Heart left ventricle (tissue), 16 donors: ENCODE measurements at places on chromosomes 5 and 9.

GRCh38 chr5:79590396-79590999, 21.7 kb upstream of the TENT2 start:
- no peak for DNase-seq

DNA sequence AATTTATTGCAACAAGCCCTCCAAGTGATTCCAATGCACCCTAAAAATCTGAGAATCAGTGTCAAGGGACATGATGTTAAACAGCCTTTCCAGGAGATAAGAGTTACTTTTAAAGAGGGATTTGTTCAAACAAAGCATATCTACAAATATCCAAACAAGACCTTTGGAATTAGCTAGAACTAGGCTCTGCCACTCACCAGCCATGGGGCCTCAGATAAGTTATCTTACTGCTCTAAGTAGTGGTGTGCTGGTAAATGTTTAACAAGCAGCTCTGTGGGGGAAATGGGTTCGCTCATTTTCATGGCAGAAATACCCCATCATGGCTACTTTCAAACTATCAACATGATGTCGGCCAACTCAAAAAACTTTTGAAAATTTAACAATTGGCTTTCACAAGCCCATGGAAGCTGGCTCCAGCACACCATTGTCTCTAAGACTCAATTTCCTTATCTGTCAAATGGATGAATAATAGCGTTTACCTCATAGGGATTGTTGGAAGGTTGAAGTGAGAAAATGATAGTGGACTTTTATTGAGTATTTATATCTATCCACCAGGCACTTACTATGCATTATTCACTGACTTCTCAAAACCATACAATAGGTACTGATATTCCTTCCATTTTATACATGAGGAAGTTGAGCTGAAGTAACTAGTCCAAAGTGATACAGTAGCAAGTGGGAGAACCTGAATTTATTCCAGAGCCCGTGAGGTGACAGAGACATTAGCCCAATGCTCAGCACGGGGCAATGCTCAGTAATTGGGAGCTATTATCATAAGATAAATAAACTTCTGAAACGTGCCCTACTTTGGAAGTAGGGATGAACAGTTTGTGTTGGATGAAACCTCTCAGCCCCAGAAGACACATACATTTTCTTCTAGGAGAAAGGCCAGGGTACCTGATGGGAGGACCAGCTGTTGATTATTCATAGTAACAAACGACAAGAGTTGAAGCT, 43.2 kb downstream of the SH3RF2 start:
- no peak for DNase-seq

GRCh38 chr5:43482490-43483297, 971 bp downstream of the TMEM267 start:
- DNase-seq, result no peak

GRCh38 chr5:129244478-129244877, 149.9 kb downstream of the ISOC1 start:
- DNase-seq, result no peak

- no peak for DNase-seq
These were observed 930 bp downstream of the PRLR start for GRCh38 chr5:35229076-35230037.

DNA sequence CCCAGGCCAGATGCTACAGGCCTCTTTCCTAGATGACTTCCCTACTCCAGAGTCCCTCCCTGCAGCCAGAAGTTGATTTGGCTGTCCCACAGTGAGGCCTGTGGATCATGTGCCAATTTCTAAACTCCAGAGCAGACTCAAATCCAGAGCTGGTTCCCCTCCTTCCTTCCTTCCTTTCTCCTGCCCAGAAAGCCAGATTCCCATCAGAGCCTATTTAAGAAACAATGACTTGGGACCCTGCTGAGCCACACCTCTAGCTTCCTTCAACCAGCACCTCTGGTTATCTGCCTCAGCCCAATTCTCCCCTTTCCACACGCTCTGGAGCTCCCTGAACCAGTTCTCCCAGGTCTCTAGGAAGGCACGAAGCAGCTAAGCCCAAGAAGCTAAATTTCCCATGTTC, 7.2 kb downstream of the FAM219A start:
- DNase-seq, result peak; percentile 44

DNA sequence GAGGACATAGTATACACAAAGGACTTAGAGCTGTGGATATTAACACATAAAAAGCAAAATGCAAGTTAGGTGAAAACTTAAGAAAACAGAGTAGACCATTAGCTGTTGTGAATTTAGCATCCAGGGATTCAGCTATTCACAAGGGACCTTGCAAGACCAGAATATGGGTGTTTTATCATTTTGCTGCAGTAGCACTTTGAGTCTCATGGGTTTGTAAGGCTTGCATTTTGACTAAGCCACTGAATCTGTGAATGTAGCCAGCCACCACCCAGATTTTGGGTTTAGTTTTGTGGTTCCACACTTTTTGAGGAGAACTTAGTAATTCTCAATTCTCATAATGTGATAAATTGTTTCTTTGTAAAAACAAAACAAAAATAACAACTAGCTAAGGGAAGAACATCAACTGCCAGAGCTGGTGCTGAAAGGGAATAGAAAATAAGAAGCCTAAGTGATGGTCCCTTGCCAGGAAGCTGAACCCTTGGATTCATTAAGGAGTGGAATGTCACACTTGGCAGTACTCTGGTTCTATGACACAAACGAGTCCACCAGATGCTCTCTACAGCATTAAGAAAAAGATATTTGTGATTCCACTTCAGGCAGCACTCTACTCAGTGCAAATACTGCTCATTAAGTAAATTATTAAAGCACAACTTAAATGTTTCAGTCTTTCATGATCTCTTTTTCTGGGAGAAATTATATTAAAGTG, 557.4 kb upstream of the ZNF462 start:
- DNase-seq, result no peak

- DNase-seq, result no peak
These were observed 237.2 kb downstream of the CDH12 start for GRCh38 chr5:22615964-22616363.

DNA sequence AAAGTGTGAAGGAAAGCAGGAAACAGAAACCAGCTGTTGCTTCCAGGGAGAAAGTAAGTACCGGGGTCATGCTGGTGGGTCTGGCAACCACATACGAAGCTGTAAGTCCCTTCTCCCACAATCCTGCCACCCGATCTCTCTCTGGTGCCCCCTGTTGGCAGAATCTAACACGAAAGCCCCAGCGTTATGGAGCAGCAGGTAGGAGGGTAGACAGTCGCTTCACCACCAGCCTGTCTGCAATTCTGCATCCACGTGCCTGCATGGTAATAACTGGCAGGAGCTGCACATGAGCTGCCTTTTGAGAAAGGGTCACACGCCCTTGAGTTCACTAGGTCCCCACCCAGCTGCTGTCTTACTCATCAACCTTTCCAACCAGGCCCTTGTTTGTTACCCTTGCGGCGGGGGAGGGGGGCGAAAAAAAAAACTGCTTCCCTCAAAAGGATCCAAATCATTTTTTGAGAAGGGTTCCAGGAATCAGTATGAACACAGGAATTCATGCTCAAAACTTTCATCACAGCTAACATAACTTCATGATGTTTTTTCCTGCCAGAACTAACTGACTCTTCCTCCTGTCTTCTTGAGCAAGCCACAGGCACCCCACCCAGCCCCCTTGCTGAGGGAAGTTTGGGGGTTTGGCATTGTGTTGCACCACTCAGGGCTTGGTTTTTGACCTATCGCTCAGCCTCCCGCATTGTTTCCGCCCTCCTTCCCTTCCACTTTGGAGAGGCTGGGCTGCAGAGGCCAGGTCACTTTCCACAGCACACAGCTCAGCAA, 19.6 kb upstream of the TMEM252 start:
- peak; percentile 55 for DNase-seq

DNA sequence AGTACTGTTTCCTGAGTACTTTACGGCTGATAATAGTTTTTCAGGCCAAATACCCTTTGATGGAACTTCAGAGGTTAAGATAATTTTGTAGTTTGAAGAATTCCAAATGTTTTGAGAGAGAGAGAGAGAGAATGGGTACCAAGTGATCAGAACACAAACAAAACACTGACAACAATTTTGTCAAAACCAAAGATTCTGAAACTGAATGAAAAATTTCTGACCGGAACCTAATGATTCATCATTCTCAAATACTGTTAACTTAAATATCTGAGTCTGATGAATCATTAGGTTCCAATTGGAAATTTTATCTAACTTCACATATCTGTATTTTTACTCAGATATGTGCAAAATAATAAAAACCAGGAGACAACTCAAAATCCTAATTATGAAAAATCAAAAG, 4.0 kb downstream of the LMBRD2 start:
- DNase-seq, result no peak

GRCh38 chr9:37796232-37796631, 4.4 kb upstream of the DCAF10 start:
- DNase-seq, result no peak

DNA sequence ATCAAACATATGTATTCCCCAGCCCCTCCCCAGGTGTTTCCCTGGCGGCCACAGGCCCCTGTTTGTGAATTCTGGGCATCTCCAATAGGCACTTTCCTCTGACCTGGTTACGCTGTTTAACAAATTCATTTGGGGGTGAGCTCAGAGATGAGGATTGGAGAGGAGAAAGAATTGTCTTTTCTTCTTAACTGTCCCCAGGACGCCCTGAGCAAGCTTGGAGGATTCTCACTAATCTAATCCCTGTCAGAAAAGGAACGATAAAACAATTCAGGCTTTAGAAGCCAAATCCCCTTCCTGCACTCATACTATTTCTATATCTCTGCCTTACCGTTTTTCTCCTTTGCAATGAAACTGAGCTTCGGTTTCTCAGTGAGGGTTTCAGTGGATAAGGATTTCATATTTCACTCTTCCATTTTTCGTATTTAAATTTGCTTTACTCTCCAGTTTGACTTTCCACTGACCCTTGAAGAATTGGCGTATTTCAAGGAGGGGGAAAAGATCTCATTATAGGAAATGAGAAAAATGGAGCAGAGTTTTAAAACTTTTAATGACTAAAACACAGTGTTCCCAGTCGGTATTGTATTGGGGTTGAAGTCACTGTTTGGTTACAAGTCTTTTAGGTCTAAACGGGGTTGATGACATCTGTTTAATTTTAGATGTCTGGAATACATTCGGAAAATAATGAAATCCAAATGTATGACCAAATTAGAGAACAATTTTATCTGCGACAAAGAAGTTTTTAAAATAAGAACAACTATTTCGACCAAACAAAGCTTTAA, 180.1 kb downstream of the MACROH2A1 start:
- DNase-seq, result no peak

DNA sequence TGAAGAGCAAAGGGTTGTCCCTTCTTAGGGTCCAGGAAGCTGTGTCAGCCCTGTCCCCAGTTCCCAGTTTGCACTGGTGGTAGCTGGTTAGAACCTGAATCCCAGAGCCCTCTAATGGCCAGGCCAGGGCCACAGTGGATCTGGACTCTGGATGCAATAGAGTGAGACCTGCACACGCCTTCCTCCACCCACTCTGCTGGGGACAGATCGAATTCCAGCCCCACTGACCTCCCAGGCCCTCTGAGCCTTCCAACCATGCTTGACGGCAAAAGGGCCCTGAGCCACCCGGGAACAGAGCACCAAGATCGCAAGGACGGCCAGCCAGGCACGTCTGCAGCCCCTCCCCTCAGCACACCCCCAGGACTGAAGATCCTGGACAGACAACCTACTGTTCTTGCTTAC, 23.7 kb downstream of the NAIF1 start:
- no peak for DNase-seq

DNA sequence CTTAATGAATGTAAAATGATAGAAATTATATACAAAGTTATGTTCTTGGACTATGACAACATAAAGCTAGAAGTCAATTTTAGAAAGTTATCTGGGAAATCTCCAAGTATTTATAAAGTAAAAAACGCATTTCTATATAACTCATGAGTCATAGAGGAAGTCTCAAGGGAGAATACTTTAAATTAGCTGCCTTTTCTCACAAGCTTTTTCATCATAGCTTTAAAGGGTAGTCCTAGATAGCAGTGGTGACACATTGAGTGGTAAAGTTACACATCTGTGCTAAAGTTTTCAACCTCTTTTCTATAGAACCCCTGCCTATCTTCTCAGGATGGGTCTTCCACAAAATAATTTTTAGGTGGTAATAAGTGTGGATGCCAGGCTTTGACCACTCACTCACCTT, 598.3 kb upstream of the FAM174A start:
- DNase-seq, result no peak
